ENCODE measurements at places on chromosomes 16 and 17. TPM values are rescaled to one million over a fixed set of nuclear protein-coding genes. Genes with fewer than 3 reads are reported as not detected.

Gene CDC27
- total RNA-seq: 81.8 TPM

Gene SMIM22
- not detected for total RNA-seq

Gene LPO
- total RNA-seq: not detected

Gene PLEKHG4
- 1.5 TPM for total RNA-seq

Gene KRTAP4-9
- total RNA-seq: not detected

Gene NPIPA7
- 2.9 TPM for total RNA-seq

Gene NLRC3
- total RNA-seq: 1.1 TPM

Gene CIBAR2
- not detected for total RNA-seq

DNA sequence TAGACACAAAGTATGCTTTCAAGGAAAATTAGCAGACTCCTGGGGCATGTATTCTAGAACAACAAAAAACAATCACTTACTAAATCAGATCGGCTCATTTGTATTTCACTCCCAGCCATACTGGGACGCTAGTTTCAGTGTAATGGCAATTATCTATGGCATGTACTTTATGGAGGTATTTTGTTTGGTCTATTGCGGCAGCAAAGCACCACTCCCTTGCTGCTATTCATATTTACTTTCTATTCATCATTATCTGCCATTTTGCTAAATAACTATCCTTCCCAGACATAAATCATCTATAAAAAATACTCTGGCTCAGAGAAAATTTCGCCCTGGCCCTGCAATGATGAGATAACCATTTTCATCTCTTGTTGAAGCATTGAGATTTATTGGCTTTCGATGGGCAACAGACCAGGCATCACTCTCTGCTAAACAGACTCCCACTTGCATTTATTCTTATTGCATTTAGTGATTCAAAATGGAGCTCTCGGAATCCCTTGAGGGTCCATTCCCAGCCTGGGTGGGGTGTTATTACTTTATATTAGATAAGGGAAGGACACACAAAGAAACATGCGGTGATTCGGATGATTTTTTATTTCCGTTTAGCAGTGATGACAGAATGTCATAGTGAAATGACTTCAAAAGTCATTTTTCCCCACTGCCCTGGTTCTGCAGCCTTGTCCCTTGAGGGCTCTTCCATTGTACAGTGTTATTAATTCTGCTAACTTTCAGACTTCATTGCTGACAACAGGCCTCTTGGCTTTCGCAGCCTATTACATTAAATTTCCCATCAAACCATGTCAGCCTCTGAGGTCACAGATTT is 225.8 kb downstream of the IRX3 start:
- no peak for DNase-seq

DNA sequence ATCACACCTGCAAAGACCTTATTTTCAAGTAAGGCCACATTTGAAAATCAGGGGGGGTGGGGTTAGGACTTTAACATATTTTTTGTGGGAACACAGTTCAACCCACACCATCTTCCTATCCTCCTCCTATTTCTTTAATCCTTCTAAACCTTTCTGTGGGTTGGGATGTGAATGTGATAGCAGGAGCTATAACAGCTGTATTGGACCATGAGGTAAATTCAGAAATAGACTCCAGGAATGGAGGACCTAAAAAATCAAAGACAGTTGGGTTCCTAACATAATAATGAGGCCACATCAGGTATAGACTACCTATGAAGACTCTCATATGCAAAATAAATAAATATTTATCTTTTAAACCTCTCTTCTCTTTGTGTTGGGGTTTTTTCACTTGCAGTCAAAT is 451.4 kb downstream of the XYLT1 start:
- DNase-seq: no peak

DNA sequence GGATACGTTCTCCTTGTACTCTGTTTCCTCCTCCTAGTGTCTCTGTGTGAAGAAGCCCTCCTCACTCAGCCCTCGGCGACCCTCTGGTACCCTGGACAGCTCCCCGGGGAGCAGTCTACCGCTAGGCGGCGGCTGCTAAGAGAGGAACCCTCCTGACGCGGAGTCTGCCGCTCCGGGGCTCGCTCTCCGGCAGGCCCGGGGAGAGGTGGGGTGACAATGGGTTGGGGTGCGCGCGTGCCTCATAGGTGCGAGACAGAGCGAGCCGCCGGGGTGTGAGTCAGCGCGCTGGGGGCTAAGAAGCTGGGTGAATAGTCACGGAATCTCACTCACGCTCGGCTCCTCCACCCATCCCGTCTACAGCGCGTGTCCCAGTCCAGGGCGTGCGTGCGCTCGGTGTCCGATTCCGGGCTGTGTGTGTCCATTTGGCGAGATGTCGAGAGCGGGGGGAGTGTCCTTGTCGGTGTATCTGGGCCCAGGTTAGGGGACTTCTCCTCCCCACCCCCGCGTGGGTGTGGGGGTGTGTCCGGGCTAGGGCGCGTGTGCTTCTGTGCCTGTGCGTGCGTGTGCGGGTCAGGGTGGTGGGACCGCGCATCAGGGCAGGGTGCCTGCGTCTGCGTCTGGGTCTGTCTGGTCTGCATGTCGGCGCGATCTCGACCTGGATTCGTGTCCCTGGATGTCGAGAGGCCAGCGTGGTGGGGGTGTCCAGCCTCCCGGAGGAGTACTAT is 577 bp upstream of the HS3ST2 start:
- DNase-seq: peak; percentile 57

DNA sequence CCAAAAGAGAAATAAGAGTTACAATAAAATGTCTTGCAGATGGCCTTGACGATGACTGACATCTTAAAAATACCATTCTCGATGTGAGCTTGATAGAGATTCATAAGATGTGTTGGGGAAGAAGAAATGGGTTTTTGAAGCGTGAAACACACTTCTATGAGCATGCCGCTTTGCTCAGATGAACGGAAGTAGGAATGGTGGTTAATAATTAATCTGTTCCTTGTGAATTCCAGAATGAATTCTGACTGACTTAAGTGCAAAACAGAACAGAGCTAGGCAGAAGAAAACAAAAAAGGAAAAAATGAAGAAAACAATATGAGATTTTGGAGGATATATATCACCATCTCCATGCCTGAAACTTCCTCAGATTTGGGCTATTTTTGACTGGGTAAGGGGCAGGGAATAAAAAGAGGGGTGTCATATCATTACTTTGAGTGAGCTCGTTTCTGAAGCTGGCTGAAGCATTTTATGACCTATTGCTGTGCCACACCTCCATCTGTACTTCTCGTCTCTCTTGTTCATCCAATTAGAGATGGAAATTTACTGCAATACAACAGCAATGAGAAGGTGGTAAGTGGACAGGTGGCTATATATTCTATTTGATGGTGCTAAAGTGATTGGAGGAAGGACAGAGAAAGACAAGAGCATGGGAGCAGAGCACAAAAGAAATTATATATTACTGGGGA is 1152.0 kb upstream of the CDH8 start:
- DNase-seq: no peak

- DNase-seq: no peak
These were observed 20.6 kb downstream of the METTL22 start for GRCh38 chr16:8642146-8642545.

GRCh38 chr17:66576473-66576872 is 258.4 kb upstream of the CACNG5 start:
- no peak for DNase-seq

DNA sequence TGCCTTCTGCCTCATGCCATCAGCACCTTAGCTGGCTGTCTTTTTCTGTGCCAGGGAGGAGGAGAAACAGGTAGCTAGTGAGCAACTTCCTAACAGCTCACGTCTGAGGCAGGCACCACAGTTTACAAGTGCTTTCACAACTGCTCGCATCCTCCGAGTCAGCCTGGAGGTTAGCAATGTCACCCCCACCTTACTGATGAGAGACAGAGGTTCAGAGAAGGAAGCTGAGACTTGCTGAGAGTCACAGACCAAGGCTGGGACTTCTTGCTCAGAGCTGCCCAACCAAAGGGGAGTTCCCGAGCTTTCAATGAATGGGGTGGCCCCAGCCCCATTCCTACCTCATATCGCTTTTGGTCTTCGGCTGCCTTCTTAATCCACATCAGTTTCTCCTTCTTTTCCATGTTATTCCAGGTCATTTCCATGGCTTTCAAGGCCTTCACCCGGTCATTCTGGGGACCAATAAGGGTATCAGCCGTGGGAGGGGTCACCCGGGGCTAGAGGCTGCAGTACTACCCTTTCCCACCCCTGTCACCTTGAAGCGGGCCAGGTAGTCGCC is 9.6 kb downstream of the UBTF start:
- DNase-seq: no peak

DNA sequence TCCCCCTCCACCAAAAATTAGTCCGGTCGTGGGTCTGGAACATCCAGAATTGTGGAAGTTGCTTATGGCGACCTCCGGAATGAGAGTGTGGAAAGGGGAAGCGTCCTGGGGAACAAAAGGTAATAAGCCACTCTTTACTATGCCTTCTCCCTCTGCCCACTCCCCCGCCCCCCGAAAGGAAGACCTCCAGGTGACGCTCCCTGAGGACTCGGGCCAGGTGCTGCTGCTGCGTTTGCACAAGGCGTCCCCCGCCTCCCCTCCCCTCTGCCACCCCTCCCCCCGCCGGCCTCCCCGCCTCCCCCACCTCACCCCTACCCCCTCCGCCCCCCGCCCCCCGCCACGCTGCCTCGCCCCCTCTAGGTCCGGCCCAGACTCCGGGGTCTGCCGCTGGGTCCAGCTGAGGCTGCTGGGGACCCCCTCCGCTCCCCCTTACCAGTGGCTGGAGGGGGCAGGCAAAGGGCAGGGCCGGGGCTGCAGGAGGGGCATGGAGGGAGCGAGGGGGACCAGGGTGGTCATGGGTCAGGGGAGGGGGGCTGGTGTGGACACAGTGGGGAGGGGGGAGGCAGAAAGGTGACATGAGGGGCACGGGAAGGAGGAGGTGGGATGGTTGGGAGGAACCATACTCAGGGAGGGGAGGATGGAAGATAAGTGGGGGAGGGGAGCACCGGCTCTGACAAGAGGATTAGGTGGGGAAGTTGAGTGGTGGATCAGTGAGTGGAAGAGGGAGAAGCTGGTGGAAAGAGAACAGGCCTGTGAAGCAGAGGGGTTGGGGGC is 23.6 kb downstream of the ALOX12B start:
- no peak for DNase-seq

DNA sequence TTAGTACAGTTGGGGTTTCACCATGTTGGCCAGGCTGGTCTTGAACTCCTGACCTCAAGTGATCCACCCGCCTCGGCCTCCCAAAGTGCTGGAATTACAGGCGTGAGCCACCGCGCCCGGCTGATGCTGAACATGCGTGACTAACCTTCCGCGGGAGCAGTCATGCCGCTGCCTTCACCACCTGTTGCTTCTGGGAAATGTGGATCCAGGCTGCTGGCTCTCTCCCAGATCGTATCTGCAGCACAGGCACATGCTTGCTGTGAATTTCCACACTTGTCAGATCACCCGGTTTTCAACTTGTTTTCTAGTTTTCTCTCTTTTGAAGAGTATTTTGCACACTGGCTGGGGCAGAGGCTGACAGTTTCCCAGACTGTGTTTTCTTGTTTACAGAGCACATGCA is 97.9 kb downstream of the ADCY9 start:
- peak; percentile 49 for DNase-seq

GRCh38 chr17:55709984-55710383 is 12.7 kb downstream of the TMEM100 start:
- no peak for DNase-seq

- DNase-seq: no peak
These were observed 2.7 kb upstream of the CASKIN1 start for GRCh38 chr16:2199095-2199494.

DNA sequence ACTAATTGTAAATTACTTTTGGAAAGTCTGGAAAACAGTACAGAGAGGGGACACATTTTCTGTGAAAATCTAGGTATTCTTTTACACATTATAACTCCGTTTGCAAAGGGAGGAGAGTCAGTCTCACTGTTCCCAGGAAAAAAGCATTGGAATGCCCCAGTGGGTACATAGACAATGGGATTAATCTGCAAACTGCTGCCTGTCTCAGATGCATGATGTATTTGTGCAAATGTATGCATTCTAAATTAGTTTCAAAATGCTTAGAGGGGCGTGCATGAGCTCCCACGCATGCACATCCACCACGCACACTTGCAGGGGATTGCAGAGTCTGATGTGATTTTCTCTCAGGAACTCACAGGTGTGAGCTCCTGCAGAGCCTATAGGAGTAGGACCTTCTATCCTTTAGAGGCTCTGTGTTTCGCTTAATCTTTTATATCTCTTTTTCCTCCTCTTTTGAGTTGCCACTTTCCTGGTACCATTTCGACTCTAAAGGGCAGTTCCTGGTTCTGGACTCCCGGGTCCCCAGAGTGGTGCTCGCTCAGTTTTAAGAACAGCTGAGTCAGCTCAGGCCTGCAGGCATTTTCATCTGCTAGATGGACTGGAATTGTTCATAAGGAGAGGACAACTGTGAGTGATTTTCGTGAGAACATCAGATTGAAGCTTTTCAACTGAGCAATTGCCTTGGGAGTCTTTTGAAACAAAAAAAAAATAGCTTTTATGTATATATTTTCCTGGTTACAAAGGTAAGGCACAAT is 1.1 kb downstream of the BCO1 start:
- DNase-seq: no peak

DNA sequence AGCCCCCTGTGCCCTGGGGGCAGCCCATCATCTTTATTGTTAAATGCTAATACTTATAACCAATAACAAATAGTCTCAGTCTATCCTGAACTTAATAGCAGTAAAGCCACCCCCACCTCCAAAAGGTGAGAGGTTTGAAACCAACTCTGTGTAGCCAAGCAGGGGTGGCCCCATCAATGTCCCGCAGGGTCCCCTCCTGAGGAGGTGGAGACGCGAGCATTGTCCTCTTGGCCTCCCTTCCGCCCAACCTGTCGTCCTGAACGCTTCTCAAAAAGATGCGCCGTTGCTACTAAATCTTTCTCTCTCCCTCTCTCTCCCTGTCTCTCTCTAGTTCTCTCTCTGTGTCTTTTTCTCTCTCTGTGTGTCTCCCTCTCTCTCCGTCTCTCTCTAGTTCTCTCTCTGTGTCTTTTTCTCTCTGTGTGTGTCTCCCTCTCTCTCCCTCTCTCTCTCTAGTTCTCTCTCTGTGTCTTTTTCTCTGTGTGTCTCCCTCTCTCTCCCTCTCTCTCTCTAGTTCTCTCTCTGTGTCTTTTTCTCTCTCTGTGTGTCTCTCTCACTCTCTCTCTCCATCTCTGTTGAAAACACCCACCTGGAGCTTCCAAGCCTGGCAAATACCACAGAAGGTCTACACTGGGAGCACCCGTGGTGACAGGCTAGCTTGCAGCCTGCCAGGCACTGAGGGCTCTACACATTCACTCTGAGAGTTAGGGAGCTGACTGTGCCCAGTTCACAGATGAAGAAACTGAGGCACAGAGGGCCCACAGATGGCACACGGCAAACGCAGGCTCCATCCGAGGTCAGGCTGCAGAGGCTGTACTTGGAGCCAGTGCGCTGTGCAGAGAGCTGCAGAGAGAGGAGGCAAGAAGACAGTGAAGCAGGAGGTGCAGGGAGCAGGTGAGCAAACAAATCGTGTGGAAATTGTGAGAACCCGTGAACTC is 185.9 kb downstream of the C16orf95 start:
- no peak for DNase-seq

- no peak for DNase-seq
These were observed 28.5 kb downstream of the IL21R start for GRCh38 chr16:27430512-27430911.

GRCh38 chr17:49548051-49548505 is 27.6 kb upstream of the NXPH3 start:
- peak; percentile 64 for DNase-seq
